ENCODE measurements at places on chromosomes 6 and 20.
A peak's percentile ranks its signal among the peaks of the same experiment; 100 is the strongest.

GRCh38 chr20:33250666-33251065 is 14.9 kb downstream of the BPIFA1 start:
- no peak for DNase-seq

GRCh38 chr20:10550204-10551118 is 115.4 kb downstream of the SLX4IP start:
- DNase-seq: no peak

GRCh38 chr6:1739220-1739619 is 129.5 kb downstream of the FOXC1 start:
- no peak for DNase-seq

DNA sequence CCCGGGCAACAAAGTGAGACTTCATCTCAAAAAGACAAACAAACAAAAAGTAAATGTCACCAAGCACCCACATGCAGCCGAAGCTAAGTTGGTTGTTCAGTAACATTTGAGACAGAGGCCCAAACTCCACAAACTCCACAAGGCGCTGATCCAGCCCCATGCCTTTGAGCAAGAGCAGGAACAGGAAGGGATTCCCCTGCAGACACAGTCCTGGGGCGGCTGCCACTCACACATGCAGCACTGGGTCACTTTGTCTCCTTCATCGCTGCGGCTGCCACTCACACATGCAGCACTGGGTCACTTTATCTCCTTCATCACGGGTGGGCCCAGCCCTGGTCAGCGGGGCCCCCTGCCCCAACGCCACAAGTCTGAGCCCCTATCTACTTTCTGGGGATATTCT is 246.9 kb upstream of the RREB1 start:
- DNase-seq: no peak

- DNase-seq: no peak
Measured at GRCh38 chr20:36876473-36876833, 515 bp downstream of the TLDC2 start.

DNA sequence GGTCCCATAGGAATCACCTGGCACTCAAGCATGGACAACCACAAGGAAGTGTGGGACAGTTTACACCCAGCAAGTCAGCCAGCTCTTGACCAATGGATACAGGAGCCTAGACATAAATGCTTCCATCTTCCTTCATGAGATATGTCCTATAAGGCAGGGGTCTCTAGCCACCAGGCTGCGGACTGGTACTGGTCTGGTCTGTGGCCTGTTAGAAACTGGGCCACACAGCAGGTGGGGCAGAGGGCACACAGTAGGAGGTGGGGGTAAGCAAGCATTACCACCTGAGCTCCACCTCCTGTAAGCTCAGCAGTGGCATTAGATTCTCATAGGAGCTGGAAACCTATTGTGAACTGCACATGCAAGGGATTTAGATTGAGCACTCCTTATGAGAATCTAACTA is 437.1 kb downstream of the CD109 start:
- DNase-seq: no peak

- DNase-seq: no peak
Measured at GRCh38 chr6:119482850-119483285, 133.3 kb upstream of the MAN1A1 start.

- no peak for DNase-seq
Measured at GRCh38 chr6:163716690-163717089, 302.2 kb downstream of the QKI start.

GRCh38 chr6:106257195-106257594 is 68.4 kb downstream of the ATG5 start:
- peak; percentile 33 for DNase-seq

DNA sequence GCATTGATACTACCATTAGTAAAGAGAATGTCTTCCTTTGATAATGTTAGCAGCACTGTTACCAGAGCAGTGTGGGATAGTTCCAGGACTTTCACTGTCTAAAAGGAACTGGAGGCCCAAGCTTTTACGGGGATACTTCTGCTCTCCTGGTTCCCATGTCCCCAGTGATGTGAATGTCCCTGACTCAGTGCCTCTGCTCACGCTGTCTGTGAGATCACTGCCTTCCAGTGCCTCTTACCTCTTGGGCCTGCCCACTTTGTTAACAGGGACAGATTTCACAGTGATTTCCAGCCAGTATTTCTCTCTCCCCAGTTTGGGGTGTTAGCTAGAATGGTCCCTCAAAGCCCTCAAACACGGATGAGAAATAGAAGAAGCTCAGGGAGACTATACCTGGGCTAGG is 14.4 kb downstream of the PTPRA start:
- DNase-seq: no peak

DNA sequence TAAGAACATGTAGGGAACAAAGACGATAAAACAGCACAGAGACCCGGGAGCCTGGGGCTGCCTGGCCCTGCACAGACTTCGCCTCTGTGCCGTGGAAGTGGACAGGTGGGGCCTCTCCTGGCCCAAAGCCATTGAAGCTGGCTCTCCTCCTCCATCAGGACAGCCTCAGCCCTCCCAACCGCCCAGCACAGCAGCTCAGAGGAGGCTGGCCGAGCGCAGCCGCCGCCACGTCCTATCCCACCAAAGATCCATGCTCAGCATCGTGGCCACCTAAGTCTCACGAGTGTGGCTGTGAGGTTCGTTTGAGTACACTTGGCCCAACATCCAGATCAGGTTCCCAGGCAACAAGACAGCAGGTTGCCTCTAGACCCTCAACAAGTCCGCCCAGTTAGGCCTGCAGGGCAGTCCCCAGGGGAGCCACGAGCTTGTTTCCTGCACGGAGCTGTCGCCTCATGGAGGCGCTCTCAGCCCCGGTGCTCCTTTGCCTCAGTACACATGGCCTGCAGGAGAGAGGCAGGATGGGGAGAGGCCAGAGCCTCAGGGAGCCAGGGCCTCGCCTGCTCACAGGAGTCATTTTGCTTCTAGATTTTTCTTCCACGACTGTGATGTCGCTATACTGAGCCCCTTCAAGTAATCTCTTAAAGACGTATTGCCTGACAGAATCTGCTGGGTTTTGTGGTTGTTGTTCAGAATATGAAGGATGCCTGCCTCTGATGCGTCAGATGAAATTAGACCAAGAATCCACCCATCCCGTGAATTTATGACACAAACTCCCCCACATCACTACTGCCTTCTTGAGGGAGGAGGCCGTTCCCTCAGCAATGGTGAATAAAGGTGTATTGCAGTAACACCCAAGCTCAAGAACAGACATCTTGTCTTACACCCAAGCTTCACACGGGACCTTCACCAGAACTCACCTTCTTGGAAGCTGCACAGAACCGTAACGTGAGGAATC is 102.7 kb downstream of the RNASET2 start:
- no peak for DNase-seq

GRCh38 chr6:158639056-158639455 is 5.5 kb downstream of the DYNLT1 start:
- DNase-seq: no peak

- peak; percentile 84 for DNase-seq
Measured at GRCh38 chr6:84575264-84575663, 189.1 kb downstream of the TBX18 start.

DNA sequence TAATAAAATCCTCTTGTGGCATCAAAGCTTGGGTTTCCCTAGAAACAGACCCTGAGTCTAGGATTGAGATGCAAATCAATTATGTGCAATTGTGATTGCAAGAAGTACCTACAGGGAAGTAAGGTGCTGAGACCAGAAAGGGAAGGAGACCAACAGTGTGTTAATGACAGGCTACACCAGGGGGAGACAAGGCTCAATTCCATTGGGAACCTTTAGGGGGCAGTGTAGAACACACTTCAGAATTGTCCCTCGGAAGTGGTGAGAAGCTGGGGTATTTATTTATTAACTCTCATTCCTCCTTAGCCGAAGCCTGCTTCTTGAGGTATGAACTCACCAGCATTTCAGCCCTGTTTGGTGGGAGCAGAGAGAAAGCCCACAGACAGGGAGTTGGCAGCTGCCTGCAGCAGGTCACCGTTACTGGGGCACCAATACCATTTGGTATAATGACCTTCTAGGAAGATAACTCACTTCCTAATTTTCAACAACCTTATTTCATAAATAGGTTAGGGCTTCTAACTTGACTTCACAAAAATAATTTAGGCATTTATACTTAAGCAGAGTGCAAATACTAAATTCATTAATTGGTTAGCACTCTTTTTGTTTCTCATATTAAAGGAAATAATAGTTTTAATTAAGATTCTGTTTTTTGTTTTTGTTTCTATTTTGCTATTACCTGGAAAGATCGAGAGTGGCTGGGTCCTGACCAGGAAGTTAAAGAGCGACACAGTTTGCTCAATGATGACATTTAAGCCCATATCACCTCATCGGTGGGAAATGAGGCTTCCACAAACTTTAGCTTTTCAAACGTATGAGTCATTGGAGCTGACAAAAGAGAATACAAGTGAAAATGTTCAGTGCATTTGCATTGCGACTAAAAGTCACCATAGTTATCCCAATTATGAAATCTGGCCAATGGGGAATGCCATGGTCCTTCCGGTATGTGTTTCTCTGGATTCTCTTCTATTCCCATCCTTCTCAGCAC is 94.8 kb downstream of the BTBD3 start:
- peak; percentile 41 for DNase-seq

GRCh38 chr6:71375676-71376075 is 87.1 kb downstream of the OGFRL1 start:
- DNase-seq: no peak

DNA sequence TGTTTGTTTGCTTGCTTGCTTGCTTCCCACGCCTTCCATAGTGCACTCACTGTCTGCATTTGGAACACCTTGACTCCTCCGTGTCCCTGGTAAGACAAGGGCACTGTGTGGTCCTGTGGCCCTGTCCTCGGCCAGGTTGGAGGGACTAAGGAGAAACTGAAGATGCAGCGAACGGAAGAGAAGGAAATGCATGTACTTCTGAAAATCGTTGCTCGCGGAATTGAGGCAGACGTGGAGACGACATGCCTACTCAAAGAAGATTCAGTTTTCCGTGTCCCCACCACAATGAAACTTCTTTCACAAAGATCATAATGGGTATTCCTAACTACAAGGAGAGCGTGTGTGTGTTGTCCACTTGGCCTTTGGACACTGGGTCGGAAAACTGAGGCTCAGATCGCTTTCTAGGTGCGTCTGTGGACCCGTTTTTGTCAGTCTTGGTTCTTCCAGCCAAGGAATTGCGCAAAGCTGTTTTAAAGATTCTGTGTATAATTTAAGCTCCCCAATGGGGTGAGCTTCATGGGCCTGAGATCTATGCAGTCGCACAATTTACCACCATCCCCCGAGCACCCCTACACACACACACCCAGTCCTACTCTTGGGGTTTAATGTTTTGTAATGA is 120.4 kb upstream of the ZNF184 start:
- no peak for DNase-seq

DNA sequence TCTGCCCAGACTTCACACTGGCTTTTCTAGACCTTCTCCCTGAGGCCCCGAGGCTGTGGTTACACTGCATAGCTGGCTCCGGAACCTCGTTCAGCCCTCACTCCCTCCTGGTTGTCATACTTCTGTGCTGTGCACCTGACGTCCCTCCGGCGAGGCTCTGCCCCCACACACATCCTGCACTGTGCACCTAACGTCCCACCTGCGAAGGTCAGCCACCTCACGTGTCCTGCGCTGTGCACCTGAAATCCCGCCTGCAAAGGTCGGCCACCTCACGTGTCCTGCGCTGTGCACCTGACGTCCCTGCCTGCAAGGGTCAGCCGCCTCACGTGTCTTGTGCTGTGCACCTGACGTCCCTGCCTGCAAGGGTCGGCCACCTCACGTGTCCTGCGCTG is 111.0 kb upstream of the FRMD1 start:
- no peak for DNase-seq

DNA sequence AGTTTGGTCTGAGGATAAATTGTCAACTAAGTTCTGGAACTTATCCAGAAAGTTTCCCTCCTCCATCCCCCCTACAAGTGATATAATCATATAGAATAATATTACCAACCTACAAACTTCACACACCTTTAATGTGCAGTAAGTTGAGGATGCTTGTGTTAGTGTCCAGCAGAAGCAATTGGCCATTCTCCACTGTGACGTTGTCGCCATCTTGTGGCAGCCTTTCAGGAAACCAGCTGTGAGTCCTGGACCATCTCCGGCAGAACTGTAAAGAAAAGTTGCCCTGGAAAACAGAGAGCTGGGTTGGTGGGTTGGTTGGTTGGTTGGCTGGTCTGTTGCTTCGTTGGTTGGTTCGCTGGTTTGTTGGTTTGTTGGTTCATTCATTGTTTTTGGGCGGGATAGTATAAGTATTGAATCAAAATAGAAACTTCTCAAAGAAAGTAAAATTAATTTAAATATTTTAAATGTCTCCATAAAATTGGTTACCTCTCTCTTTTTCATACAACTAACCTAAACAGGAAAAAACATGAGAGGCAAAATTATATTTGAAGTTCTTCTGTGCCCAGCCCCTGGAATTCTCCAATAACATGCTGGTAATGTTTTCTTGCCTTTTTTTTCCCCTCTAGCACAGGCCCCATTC is 127.5 kb downstream of the PKHD1 start:
- DNase-seq: peak; percentile 55

DNA sequence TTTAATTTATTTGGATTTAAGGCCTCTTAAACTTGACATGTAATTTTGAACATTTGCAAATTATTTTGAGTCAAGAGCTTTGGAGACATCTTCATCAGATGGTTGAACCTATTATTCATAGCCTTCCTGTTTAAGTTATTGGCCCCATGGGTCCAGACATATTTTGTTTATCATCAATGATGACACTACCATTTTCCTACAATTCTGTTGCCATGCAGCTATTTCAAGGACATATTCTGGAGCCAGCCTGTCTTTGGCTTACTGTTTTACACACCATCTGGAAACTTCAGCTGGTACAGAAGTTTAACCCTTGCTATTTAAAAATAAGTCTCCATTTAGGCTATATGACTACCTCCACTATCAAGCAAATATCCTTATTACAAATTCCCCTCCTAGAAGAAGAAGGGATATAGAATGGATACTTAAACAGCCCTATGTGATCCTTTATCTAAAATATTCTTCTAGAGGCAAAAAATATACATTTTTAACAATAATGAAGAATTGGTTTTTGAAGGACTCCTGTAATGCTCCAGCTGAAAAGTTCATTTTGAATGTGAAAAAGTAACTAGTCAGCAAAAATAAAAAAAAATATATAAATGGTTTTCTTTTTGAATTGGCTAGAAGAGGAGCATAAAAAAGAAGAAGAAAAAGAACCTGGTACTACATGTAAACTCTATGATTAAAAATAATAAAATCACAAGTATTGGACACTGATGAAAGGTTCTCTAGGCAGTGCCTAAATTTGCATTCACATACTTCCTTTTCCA is 544.0 kb upstream of the HS3ST5 start:
- no peak for DNase-seq

- no peak for DNase-seq
Measured at GRCh38 chr20:29298759-29299613, 1958.5 kb upstream of the DEFB115 start.

GRCh38 chr6:152404086-152404857 is 232.9 kb downstream of the SYNE1 start:
- DNase-seq: no peak

GRCh38 chr6:53214172-53214571 is 65.5 kb upstream of the GCM1 start:
- no peak for DNase-seq
